ENCODE measurements at places on chromosomes 11 and 22.
A peak's percentile ranks its signal among the peaks of the same experiment; 100 is the strongest.

GRCh38 chr11:35413598-35413997 lies 5.8 kb downstream of the SLC1A2 start:
- no peak for DNase-seq

DNA sequence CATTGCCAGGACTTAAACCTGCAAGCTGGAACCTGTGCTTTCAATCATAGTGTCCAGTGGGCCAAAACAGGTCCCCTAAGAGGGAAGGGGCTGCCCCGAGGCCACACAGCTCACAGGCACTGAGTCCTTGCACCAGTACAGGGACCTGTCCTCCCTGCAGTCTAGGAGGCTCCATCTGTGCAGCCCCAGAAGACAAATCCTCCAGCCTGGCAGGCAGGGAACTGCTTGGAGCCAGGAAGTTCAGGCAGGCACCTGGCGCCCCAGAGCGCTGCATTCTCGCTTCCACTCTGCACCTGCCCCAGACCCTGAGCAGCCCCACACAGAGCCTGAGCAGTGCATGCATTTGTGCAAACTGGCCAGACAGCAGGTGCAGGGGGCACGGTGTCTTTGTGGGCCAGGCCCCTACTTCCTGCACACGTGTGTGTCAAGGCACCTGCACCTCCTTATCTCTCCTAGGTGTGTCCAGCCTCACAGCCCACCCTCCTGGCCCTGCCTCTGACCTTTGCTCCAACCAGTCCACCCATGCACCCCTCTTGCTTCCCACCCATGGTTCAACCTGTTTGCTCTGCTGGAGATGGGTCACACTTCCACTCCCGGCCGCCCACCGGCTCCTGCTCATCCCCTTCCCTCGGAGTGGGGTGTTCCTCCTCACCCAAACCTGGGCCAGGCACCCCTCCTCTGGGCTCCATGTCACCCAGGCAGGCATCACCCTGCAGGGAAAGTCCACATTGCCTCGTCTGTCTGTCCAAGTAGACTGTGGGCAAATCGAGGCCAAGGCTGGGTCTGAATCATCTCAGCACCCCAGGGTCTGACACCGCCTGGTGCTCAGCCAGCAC lies 19.0 kb downstream of the LINC01488 start:
- no peak for DNase-seq

DNA sequence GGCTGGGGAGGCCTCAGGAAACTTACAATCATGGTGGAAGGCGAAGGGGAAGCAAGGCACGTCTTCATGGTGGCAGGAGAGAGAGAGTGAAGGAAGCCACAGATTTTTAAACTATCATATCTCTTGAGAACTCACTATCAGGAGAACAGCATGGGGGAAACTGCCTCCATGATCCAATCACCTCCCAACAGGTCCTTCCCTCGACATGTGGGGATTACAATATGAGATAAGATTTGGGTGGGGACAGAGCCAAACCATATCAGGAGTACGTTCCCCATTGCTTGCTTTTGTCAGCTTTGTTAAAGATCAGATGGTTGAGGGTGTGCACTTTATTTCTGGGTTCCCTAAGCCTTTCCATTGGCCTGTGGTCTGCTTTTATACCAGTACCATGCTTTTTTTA lies 53.7 kb upstream of the E2F8 start:
- no peak for DNase-seq

DNA sequence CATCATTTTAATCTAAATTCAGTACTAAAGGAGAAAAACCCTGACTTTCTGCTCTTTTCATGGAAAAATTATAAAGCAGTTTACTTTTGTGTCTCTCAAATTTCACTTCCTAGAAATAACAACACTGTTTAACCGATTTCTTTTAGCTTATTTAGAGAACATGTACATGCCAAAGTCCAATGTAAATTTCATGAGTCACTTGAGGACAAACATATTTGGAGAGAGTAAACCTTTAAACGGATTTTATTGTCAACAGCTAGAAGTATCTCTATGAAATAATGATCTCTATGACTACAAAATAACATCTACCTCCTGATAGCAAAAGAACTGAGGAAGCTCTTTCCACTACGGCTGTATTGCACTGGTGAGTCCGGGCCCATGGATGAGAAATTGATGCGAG lies 46.3 kb upstream of the SLC22A25 start:
- DNase-seq, result no peak

DNA sequence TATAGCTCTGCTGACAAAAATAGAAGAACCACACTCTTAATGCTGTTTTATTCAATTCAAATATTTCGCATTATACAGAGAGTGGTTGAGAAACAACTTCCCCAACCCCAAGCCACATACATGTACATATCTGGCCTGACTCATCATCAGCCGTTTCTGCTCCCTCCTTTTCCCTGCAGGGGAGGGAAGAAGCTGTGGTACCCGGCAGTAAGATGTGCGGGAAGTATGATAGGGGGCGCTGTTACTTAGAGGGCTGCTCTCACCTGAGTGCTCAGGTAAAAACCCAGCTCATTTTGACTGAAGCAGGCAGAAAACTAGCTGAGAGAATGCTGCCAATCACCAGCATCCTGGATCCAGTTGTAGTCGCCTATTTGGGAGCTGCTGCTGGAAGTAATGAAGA lies 85.5 kb downstream of the NELL1 start:
- DNase-seq, result no peak

- no peak for DNase-seq
Measured at GRCh38 chr11:62477927-62478326, 59.1 kb downstream of the SCGB1A1 start.

DNA sequence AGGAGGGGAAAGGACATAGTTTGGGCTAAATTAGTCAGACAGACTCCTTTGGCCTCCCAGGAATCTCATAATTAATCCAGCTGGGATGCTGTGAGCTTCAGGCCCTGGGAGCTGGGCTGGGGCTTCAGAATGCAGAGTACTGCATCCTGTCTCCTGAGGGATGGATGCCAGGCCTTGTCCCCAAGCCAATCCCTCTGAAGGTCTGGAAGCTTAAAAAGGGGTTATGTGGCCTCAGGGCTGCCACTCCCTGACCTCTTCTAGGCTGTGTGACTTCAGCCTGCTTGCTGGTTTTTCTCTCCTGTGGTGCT lies 6.9 kb upstream of the LRRC32 start:
- DNase-seq, result no peak

- DNase-seq, result no peak
Measured at GRCh38 chr11:856397-856796, 13.7 kb downstream of the TSPAN4 start.

DNA sequence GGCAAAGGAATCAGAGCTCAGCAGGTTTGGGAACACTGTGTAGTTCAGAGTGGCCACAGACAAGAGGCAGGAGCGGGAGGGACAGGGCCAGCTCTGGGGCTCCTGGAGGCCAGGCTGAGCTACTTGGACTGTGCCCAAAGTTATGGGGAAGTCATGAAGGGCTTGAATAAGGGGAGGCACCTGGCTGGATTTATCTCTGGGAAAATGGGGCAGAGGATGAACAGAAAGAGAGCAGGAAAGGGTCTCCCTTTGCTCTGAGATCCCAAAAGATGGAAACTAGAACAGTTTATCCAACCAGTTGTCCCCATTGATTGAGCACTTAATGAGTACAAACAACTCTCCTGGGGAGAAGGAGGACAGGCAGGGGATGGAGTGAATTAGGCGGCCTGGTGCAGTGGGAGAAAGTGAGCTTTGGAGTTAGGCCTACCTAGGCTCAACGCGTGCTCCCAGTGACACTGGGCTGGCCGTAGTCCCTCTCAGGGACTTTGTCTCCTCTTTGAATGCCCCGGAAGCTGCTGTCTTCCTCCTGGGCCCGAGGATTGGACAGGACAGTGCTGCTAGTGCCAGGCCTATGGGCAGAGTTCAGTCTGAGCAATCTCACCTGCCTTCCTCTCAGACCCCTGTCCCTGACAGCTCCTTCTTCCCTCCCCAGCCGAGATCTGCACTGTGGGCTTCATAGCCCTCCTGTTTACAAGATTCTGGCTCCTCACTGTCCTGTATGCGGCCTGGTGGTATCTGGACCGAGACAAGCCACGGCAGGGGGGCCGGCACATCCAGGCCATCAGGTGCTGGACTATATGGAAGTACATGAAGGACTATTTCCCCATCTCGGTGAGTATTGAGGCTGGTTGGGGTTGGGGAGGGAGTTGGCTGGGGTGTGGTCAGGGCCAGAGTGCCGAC lies 2.0 kb downstream of the MOGAT2 start:
- no peak for DNase-seq

GRCh38 chr22:20607157-20607907 lies 99.9 kb downstream of the MED15 start:
- no peak for DNase-seq

DNA sequence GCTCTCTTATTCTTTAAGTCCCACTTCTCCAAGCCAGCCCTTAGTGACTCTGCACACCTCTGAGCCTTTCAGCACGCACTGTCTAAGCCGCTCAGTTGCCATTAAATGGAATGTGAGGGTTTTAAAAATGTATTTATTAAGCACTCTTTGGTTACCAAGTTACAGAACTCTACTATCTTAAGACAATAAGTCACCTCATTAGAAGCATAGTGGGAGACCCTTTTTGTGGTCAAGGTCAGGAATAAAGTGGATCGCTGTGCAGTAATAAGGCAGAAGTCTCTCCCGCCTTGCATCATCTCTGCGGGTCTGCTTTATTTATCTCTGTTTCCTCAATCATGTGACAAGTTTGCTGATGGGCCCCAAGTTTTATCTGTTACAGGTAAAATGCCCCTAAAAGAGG lies 11.9 kb downstream of the SLC25A18 start:
- no peak for DNase-seq

- DNase-seq, result no peak
Measured at GRCh38 chr22:39643311-39644083, 72.9 kb downstream of the CACNA1I start.

DNA sequence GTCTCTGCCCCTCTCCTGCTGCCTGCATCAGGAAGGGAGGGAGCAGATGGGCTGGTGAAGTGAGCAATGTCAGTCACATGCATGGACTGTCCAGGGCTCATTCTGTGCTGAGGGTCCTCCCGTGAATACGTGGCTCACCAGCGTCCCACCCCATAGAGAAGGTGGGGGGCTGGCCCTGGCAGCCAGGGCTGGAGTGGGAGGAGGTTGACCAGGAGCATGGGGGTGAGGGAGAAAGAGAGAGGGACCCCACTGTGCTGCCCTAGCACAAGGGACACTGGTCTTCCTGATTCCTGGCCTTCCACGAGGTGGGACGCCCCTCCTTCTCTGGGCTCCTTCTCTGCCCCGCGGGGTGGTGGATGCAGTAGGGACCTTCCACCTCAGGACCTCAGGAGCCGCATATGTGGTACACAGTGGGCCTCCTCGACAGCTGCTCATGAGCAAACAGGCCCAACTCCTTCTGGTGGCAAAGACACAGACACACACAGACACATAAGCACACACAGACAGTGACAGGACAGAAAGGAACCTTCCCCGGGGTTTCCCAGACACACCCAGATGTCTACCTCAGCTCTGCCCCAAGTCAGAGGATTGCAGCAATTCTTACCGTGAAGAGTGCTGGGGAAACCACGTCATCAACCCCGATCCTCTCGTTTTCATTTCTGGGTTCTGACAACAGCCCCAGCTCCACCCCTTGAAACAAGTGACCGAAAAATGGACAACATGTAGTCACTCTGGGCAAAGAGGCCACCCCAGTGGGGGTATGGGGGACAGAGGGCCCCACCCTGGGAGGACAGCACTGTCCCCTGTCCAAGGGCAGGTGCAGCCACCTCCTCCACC lies 3.6 kb upstream of the APOBEC3A start:
- peak; percentile 71 for DNase-seq

DNA sequence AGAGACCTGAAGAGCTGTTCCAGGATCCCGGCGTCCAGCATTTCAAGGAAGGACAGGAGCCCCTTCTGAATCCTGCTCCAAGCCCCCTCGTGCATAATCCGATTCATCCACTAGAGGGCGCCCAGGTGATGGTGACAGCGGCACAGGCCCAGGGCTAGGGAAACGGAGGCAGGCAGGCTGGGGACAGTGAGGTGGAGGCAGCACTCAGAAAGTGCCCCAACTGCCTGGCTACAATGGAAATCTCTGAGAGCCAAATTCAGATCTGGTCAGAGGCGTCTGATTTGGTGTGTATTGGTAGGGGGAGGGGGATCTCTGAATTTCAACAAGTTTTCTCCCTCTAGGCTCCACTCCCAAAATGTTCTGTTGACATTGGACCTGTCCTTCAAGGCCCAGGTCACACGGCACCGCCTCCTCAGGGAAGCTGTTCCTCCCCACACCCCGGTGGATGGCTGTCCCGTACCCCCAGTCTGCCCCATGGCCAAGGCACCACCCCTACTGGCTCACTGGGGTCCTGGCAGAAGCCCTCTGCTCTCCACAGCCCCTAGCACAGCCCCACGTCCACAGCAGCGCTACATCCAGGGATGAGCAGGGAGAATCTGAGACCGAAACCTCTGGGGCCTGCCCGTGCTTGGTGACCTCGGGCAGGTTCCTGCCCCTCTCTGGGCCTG lies 142.9 kb downstream of the CRYBB2 start:
- DNase-seq, result peak; percentile 66

GRCh38 chr11:89184021-89184420 lies 6.3 kb downstream of the TYR start:
- no peak for DNase-seq

DNA sequence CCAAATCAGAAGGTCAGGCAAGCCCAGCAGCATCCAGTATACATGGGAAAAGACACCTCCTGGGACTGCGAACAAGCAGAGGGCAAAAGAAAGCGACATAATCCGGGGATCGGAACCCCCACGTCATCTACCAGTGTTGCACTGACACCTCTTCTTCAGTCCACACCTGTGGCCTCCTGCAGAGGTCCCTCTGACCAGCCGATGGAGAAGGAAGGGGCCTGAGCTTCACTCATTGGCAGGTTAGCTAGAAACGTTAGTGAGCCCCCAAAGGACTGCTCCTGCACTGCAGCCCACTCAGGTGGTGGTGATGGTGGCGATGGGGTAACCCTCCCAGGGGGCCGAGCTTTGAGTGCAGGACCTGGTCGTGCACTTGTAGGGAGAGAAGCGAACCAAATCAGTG lies 22.1 kb downstream of the ASCL2 start:
- DNase-seq, result no peak

- no peak for DNase-seq
Measured at GRCh38 chr22:42376711-42377554, 55.3 kb downstream of the NFAM1 start.

DNA sequence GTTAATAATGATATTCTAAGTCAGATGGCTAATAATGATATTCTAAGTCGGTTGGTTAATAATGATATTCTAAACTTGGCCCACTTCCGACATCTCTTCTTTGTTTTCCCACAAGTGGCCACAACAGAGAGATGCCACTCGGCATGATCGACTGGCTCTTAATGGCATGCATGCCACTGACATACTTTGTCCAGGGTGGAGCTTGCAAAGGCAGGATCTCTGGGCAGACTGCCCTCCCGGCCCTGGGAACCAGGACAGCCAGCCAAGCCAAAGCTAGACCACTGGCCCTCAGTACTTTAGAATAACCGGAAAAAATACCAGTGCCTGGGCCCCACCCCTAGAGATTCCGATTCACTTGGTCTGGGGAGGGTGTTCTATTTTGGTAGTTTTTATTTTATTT lies 78.1 kb downstream of the KIAA1671 start:
- no peak for DNase-seq

All from activated CD4-positive, alpha-beta T cell treated with anti-CD3 and anti-CD28 coated beads, Interleukin-2, amount 50 U/mL, for 24 hours (primary cell).